Spinal cord (tissue), 10 donors: ENCODE measurements at places on chromosomes 12 and 14.

DNA sequence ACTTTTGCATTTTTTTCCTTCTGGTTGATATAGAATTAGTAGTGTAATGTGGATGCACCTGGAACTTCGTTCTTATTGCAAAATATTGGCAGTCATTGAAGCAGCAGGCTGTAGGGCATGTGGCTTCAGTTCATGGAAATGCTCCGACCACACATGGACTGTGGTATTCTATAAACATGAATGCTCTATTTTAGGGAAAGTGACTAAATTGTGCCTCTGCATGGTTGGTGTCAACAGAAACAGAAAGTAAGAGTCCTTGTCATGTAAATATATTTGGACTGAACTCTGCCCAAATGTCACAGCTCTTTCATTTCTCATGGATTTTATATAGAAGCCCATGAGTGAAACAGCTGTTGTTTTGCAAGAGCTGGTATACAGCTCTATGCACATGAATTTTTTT, 917.0 kb downstream of the LRFN5 start:
- DNase-seq: peak; percentile 1

DNA sequence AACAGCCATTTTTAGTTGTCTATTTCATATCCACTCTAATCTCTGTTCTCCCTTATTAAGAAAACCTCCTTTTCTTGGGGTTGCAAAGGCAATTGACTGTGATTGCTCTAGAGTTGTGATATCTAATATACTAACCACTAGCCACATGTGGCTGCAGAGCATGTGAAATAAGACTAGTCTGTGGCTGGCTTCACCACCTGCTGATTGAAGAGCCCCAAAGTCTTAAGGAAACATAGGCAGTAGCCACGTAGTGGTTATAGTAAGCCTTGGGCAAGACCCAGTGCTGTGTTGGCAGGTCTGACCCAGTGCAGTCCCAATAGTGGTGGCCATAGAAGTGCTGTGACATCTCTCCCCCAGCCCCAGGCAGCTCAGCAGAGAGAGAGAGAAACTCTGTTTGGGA, 28.4 kb upstream of the ATP2B1 start:
- DNase-seq: no peak

- no peak for DNase-seq
Observed at GRCh38 chr14:75960231-75960630, 21.6 kb downstream of the TGFB3 start.

GRCh38 chr12:66647034-66647691, 31.7 kb downstream of the GRIP1 start:
- DNase-seq: no peak

- no peak for DNase-seq
Observed at GRCh38 chr14:30287579-30288445, 271.1 kb upstream of the G2E3 start.

GRCh38 chr14:89399594-89400068, 17.4 kb downstream of the FOXN3 start:
- DNase-seq: peak; percentile 94

- DNase-seq: no peak
Observed at GRCh38 chr12:6466184-6466573, 4.3 kb downstream of the VAMP1 start.

- DNase-seq: no peak
Observed at GRCh38 chr14:94403312-94403932, 15.0 kb upstream of the SERPINA1 start.

DNA sequence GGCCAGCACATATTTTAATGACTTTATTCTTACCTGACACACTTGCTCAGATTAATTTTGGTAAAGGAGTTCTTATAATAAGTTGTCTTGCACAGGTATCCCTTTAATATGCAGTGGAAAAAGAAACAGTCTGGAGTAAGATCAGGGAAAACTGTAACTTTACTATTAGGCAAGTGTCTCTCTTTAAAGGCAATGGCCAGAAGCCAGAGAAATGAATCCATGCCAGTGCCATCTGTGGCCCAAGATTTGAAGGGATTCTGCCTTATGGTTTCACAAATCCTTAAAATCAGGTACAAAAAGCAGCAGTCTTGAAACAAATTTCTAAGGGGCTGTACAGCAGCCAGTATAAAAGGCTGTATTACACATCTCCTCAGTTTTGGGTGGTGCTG, 22.4 kb downstream of the NFYB start:
- no peak for DNase-seq

- no peak for DNase-seq
Observed at GRCh38 chr14:66114071-66114470, 372.1 kb upstream of the CCDC196 start.

DNA sequence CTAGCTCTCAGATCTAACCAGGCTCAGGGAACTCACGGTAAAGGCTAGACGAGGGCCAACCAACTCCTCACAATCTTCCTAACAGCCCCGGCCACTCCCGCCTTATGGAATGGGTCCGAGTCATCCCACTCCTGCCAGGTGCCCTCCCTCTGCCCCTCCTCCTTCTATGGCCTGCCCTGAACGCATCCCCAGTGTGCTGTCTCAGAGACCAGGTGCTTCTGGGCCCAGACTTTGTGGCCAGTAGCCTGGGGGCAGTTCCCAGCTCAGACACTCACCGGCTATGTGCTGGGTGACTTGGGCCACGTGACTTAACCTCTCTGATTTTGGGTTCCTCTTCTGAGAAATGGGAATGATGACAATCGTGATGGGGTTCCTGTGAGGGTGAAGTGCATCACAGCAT, 22.5 kb downstream of the PAPLN start:
- DNase-seq: no peak

GRCh38 chr12:114266536-114266935, 139.4 kb downstream of the TBX5 start:
- DNase-seq: no peak

DNA sequence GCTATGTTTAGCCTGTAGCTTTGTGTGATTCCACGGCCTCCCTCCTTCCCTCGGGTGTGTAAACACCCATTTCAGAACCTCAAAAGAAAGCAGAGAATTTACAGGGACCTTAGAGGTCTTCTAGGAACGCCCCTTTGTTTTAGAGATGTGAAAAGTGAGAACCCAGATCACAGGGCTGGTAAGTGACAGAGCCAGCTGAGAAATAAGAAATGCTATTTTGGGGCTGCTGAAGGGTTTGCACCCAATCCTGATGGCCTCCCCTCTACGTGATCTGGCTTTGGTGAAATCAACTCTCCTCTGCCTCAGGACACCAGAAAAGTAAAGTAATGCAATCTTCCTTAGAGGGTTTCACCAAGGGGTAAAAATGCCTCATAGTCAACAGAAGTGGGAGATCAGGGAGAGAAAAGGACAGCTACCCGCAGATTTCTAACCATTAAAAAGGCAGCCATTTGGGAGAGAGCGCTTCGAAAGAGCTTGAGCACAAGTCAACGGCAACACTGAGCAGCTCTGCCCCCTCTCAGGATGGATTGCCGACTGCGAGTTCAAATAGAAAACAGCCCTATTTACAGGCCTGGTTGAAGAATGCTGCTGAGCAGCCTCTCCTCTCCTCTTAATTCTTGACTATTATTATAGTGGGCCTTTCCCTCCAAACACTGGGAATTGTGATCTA, 78.5 kb upstream of the RASSF3 start:
- DNase-seq: no peak

GRCh38 chr12:79933532-79934264, 1.2 kb downstream of the PPP1R12A start:
- DNase-seq: peak; percentile 44

DNA sequence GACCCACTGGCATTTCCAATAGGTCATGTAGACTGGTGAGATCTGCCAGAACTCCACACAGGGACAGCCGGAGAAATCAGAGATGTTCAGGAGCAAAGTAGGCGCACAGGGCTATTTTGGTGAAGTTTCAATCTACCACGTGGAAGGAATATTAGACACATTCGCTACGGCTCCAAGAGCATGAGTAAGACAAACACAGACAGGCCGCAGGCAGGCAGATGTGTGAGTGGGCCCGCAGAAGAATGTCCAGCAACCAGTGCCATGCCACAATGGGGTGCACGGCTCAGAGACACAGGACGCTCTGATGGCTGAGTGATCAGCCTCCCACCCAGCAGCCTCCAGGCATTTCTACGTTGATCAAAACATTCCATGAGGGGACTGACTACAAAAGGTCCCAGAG, 10.4 kb downstream of the SLC15A4 start:
- DNase-seq: no peak

GRCh38 chr12:115920395-115921183, 356.9 kb downstream of the MED13L start:
- DNase-seq: no peak

DNA sequence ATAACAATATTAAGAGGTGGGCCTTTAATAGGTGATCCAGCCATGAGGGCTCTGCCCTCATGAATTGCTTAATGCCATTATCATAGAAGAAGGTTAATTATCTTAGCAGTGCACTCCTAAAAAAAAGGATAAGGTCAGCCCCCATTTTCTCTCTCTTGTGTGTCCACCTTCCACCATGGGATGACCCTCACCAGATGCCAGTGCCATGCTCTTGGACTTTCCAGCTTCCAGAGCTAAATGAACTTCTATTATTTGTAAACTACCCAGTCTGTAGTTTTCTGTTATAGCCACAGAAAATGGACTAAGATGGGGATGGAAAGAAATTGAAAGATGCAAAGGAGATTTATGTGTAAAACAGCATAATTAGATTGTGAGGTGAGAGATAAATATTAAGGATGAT, 125.4 kb downstream of the FOXA1 start:
- no peak for DNase-seq

GRCh38 chr12:107169200-107169599, 75.9 kb upstream of the CRY1 start:
- DNase-seq: no peak

DNA sequence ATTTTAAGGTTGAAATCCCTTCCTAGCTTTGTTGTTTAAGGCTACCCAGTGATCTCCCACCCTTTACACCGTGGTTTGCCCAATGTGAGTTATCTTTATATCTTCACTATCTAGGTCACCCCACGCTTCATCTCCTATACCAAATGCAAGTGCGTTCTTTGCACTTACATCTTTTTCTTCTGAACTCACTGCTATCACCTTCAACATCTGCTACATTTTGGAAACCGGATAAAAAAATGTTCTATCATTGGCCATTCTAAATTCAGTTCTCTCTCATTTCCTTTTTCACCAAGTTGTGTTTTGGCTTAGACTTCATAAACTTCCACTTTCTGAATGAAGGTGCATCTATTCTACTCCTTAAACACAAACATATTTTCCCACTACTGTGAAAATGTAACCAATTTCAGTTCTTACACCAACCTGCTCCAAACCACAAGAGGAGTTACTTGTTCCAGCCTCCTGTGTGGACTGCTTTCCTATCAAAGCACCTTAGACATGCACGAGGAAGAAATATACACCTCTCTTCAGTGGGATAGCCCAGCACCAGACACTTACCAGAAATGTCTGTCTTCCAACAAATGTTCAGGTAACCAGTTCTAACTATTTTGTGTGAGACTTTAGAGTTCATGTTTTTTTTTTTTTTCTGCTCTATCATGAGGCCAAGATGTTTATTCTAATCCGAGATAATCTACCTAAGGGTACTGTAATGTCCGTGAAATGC, 21.9 kb downstream of the CLEC9A start:
- no peak for DNase-seq

DNA sequence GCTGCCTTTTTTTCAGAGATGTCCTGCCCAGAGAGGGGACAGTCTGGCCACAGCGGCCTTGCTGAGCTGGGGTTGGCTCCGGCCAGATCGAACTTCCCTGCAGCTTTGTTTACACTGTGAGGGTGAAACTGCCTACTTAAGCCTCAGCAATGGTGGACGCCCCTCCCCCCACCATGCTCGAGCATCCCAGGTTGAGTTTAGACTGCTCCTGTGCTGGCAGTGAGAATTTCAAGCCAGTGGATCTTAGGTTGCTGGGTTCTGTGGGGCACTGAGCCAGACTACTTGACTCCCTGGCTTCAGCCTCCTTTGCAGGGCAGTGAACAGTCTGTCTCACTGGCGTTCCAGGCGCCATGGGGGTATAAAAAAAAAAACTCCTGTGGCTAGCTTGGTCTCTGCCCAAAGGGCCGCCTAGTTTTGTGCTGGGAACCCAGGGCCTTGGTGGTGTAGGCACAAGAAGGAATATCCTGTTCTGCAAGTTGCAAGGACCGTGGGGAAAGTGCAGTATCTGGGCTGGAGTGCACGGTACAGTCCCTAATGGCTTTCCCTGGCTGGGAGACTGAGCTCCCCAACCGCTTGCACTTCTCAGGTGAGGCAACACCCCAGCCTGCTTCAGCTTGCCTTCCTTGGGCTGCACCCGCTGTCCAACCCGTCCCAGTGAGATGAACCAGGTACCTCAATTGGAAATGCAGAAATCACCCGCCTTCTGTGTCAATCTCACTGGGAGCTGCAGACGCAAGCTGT, 79.1 kb downstream of the LRIG3 start:
- DNase-seq: peak; percentile 44

DNA sequence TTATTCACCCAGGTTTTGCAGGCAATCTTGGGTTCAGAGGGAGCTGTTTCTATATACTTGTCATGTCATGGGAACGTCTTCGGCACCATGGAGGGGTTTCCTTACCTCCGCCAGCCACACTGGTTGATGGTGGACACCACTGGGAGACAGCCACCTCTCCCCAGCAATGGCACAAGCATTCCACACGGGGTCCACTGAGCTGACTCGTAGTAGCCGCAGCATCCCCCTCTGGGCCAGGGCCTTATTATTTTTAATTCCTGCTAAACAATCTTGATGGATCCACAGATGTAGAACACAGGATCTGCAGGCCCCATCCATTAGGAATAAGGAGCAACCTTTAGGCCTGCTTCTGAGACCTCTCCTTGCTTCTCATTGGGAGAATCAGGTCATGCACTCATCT, 132.9 kb downstream of the DICER1 start:
- DNase-seq: no peak

DNA sequence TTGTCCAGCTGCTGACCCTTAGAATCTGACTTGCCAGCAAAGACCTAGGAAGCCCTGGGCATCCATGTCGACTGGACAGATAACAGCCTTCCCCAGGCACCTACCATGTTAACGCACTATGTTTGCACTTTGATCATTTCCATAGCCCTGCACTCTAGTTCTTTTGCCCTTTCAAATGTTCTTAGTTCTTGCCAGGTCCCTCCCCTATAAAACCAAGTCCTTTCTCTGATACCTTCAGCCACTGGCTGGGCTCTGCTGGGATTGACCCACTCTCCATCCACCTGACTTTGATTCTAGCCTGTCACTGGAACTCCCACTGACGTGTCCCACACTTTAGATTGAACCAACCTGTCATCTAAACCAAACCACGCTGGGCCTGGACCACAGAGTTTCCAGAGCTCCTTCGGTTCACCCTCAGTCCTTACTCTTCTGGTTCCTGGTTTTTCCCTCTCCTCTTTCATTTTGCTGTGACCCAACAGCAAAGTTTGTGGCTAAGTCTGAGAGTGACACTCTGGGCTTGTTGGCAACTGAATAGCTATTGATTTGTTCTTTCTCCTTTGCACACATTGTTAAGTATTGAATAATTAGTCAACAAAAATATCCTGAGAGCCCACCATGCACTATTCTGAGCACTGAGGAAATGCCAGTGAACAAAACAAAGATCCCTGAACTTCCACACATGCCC, 51.8 kb upstream of the STK38L start:
- no peak for DNase-seq

GRCh38 chr14:90398315-90398839, 1.5 kb downstream of the CALM1 start:
- no peak for DNase-seq

- DNase-seq: no peak
Observed at GRCh38 chr14:96538097-96538989, 36.2 kb downstream of the PAPOLA start.

- DNase-seq: no peak
Observed at GRCh38 chr12:96534339-96534738, 45.0 kb downstream of the CFAP54 start.
